CD4-positive, alpha-beta T cell treated with Interleukin-2 at 100 ng/mL for 4 hours (primary cell): ENCODE measurements at places on chromosomes 7 and 10.
A peak's percentile ranks its signal among the peaks of the same experiment; 100 is the strongest.

DNA sequence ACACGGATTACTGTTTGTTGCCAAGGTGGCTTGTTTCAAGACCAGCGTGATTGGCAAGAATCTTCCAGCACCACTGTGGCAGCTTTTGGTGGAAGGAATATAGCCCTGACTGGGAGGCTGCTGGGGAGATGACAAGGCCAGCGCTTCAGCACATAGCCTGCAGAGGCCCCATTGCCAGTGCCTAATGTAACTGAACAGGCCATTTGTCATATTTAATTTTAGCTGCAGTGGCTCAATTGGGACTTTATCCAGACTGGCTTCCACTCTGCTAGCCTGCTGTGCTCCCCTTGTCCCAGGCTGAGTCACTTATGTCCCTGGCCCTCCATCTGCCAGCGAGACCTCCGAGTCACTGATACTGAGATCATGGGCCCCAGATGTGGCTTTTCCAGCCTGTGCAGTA lies 483.1 kb downstream of the GALNT17 start:
- DNase-seq = no peak

DNA sequence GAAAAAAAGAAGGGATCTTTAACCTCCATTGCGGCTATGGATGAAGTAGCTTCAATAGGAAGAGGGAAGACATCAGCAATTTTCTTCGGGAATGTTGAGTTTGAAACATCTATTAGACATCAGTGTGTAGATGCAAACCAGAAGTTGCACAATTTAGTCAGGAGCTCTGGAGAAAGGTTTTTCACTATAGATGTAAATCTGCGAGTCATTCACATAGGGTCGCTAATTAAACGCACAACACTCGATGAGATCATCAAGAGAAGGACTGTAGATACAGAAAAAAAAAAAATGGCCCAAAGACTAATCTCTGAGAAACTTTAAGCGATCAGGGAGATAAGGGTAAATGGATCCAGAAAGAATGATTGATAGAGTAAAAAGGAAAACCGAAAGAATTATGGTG lies 61.7 kb upstream of the TES start:
- DNase-seq = no peak

- DNase-seq = no peak
Measured at GRCh38 chr10:87733081-87733480, 73.4 kb downstream of the PAPSS2 start.

GRCh38 chr7:102284891-102285539 lies 1.7 kb upstream of the SH2B2 start:
- no peak for DNase-seq

DNA sequence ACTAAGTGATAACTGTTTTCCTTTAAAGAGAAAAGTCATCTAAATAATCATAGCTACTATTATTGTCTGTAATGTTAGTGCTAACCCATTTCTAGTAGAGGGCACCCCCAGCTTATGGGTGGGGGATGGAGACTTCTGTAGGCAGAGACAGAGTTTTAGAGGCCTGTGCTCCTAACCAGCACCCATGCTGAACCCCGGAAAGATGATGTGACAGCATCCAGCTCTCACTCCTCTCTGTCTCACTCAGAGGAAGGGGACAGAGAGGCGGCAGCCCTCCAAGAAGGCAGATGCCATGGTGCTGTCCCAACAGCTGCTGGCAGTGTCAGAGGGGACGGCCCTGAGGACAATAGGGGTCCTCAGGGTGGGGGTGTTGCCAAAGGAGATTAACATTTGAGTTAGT lies 74.4 kb upstream of the PRLHR start:
- DNase-seq = no peak

DNA sequence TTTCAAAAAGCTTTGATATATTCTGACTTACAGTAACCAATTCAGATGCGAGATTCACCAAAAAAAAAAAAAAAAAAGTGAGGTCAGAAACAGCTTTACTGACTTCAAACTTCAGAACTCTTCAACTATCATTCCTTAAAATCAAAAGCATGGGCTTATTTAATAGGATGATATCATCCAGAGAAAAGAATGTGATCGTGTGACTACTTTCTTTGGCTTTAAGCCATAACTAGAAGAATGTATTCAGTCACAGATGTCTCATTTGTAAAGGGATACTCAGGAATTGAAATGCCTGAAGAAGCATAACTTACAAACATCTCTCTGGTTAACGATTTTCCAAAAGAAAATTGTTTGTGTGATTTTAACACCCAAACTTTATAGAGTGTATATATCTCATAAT lies 11.5 kb downstream of the TPK1 start:
- no peak for DNase-seq

DNA sequence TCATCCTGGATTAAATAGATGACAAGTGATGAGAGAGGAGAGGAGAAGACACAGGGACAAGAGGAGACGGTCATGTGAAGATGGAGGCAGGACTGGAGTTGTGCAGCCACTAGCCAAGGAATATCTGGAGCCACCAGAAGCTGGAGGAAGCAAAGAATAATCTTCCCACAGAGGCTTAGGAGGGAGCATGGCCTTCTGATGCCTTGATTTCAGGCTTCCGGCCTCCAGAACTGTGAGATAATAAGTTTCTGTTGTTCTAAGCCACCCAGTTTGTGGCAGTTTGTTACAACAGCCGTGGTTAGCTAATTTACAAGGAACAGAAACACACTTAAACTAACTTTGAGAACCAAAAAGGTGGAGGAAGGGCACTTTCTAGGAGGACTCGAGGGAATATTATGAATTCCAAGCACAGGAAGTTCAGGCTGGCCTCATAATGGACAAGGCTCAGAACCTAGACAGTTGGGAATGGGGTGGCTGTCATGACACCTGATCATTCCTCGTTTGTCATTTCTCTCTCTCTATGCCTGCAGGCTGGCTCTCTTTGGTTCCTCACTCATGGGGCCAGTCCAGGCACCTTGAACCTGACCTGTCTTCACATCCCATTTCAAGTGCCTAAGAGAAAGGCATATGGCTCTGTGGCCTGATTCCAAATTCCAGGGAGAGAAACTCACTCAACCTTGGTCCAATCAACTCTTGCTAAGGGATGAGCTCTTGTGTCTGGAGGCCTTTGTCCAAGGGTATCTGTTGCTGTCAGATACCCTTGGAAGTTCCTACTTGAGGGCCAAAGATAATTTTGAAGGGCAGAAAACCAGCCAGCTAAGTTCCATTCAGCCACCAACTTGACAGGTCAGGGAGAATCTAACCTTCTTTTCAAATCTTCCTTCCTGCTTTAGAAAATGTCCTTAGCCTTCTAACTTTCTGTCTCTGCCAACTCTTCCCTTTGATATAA lies 33.5 kb upstream of the PDZD8 start:
- DNase-seq = no peak

DNA sequence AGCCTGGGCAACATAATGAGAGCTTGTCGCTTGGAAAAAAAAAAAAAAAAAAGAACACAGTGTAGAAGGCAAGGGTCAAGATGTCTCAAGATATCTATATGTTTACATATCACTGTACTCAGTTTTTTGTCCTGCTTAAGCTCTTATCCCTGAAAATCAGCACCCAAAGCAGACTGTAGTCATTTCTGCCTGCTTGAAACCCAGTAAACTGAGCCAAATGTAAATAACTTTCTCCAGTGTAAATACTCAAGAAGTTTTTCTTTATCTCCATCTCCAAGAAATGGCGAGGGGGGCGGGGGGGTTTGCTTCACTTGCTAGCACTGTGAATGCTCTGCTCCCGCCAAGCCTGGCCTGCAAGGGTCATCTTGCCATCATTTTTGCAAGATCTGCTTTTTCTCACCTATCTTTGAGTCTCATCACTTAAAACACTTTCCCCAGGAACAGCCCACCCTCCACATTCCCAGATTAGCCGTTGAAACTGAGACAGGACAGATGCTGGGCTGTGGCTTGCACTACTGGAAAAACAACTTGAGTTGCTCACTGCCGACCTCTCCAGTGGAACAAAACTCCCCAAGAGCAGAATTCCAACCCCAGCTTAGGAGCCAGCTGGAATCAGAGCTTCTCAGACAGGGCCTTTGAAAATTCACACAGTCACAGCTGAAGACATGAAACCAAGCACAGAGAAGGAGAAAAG lies 54.6 kb downstream of the AFAP1L2 start:
- no peak for DNase-seq

GRCh38 chr7:130875265-130875741 lies 141.3 kb upstream of the KLF14 start:
- peak; percentile 35 for DNase-seq

DNA sequence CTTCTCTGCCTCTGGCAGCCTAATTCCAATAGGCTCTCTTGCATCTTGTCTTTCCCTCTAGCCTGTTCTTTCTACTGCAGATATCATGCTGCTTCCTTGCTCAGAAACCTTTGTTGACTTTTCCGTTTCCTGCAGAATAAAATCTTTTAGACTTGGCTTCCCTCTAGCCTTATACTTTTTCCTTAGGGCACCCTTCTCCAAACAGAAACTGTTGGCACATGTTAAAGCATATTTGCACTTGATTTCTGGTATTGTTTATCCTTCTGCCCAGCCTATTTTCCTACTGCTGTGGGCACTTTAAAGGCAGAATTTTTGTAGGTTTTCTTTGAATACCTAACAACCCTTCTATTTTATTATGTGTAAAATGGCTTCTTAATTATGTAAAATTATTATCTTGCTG lies 4.6 kb downstream of the GNAI1 start:
- DNase-seq = no peak
